ENCODE measurements at places on chromosomes 1 and 21.
A peak's percentile ranks its signal among the peaks of the same experiment; 100 is the strongest.

DNA sequence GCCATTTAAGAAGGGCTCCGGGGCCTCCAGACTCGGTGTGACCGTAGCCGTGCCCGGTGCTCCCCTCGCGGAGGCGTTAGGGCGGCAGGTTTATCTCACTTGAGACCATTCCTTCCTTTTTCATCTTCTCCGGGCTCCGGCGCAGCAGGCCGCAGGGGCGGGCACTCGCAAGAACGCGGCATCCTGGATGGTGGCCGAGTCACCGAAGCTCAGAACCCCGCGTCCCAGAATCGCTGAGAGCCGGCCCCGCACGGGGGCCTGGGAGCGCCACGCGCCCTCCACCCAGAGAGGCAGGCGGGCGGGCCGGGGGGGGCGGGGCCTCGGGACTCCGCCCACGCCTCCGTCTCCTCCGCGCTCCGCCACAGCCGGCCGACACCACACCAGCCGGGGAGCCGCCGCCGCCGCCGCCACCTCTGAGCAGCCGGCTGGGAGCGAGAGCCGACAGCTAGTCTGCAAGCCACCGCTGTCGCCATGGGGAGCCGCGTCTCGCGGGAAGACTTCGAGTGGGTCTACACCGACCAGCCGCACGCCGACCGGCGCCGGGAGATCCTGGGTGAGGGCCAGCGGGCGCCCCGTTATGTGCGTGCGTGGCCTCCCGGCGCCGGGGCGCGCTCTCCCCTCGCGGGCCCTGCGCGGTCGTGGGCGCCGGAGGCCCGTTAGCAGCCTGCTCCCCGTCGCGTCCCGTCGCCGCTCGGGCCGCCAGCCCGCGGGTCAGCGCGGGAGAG is at the start of gene DEGS1:
TSS of gene DEGS1 (plus strand) at position 375 of the 725 bp plus-strand sequence. CDS start at position 472, 97 bp downstream.
- peaks cover 7% of the 10 kb centered on the region for H3K27me3 ChIP-seq
- peak; percentile 82 for DNase-seq
- H3K4me3 ChIP-seq, result peak within 1 kb of the TSS; percentile 94
- H3K4me1 ChIP-seq, result peaks cover 38% of the 10 kb centered on the region

DNA sequence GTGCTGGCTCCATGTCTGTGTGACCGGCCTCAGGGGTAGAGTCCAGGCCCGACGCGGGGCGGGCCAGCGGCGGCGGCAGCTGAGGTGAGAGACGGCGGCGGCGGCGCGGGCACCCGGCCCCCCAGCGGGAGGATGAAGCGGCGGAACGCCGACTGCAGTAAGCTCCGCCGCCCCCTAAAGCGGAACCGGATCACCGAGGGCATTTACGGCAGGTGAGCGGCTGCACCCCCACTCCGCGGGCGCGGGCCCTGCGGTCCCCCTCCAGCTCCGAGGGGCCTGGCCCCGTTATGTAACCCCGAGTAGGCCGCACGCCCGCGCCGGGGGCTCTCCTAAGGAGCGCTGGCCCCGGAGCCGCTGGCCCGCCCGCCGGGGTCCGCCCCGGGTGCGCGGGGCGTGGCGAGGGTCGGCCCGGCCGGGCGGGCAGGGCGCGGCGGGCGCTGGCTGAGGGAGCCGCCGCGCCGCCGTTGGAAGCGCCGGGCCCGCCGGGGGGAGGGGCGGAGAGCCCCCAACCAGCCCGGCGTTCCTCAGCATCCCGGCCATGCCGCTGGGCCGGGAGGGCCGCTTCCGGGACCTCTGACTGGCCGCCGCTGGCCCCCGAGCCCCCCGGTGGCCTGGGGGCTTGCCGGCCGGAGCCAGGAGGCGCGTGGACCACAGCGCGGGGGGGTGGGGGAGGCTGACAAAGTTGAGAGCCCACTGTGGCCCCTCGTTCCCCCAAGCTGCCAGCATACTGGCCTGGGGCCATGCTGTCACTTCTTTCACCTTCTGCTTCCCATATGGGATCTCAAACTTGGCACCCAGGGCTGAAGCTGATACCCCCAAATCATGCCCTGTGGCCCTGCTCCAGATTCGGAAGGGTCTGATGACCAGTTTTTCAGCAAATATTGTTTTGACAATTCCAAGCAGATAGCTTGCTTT is 527 bp downstream of the MACO1 start:
- H3K4me1 ChIP-seq, result peaks cover 53% of the 10 kb centered on the region
- H3K27me3 ChIP-seq, result no peaks in the 10 kb centered on the region
- no peak for DNase-seq
- peaks cover 10% of the 10 kb centered on the region for H3K36me3 ChIP-seq

- H3K27me3 ChIP-seq, result no peaks in the 10 kb centered on the region
- H3K4me1 ChIP-seq, result peaks cover 61% of the 10 kb centered on the region
- H3K4me3 ChIP-seq, result peak overlapping the region; percentile 77
- H3K27ac ChIP-seq, result peak overlapping the region; percentile 88
Observed at GRCh38 chr21:34989337-34990151, 59.6 kb downstream of the RUNX1 start.

DNA sequence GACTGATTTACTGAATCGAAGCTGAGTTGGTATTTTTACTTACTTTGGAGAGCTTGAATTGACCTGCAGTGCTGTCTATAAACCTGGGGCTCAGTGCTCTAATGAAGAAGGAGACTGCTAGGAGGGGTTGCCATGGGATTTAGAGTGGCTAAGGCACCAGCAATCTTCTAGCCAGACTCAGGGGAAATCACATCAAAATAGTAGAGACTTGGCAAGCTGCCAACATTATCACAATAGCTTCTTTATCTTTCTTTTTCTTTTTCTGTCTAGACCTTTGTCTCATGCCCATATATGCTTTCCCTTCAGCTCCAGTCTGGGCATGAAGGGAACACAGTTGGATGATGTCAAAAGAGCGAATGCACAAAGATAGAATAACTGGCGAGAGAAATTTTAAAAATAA is 301.1 kb upstream of the DPYD start:
- no peak overlapping the region for H3K4me3 ChIP-seq
- H3K36me3 ChIP-seq, result no peaks in the 10 kb centered on the region
- no peak for DNase-seq

DNA sequence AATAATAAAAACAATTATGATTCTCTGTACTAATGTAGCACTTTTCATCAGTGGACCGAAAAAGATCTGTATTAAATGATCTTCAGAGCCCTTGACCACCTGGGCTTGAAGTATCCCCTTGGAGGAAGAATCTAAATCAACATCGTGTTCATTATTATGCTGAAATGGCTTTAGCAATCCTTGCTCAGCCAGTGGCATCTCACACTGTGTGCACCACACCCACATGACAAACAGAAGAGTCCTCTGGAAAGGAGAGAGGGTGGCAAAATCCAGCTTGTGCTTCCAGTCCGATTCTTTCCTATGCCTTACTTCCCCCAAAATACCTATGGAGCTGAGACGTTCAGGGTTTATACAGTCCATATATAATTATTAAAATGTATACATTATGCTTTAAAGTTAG is 318.5 kb upstream of the RUNX1 start:
- DNase-seq, result no peak
- H3K4me1 ChIP-seq, result no peaks in the 10 kb centered on the region
- peaks cover 3% of the 10 kb centered on the region for H3K36me3 ChIP-seq
- no peaks in the 10 kb centered on the region for H3K27me3 ChIP-seq
- no peak overlapping the region for H3K27ac ChIP-seq

- H3K36me3 ChIP-seq, result no peaks in the 10 kb centered on the region
- DNase-seq, result no peak
- H3K4me1 ChIP-seq, result no peaks in the 10 kb centered on the region
- H3K4me3 ChIP-seq, result no peak overlapping the region
- peaks cover 25% of the 10 kb centered on the region for H3K27me3 ChIP-seq
Observed at GRCh38 chr1:153478047-153478691, 17.7 kb upstream of the S100A7 start.

- H3K27me3 ChIP-seq, result peaks cover 2% of the 10 kb centered on the region
- H3K4me3 ChIP-seq, result no peak overlapping the region
- H3K27ac ChIP-seq, result no peak overlapping the region
- H3K36me3 ChIP-seq, result no peaks in the 10 kb centered on the region
- DNase-seq, result no peak
- H3K4me1 ChIP-seq, result no peaks in the 10 kb centered on the region
Observed at GRCh38 chr21:29834617-29835016, 105.2 kb downstream of the GRIK1 start.

DNA sequence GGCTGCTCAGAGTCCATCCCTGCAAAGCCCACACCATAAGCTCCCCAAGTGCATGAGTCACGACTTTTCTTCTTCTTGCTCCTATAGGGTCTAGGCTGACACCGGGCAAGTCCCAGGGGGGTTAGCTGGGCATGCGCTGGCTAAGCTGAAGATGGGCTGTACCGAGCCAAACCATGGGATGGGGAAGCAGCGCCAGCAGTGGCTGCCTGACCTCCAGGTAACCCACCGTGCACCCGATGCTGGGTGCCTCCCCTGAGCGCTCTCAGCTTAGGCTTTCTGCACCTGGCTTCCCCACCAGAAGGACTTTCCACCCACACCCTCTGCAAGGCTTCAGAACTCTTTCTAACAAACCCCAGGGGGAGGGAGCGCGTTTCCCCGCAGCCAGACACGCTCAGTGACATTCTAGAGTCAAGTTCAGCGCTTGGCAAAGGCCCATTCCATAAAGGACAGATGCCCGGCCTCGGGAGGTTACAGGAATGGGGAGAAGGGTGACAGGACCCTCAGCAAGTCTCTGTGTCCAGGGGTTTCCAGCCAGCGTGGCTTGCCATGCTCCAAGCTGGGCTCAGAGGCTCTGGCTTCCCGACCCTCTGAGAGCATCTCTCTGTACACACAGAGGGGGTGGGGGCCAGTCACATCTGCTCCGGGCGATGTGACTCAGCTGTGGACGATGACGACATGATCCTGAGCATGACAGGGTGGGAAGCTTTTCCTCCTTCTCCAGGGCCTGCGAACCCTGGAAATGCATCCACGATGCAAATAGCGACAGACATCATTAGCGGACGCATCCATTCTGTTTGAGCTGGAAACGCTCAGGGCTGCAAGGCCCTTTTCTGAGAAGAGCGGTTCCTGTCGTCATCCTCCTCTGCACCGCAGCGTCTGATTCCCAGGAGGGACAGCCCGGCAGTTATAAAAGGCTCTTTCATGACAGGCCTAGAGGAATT is 107.8 kb downstream of the SIK1 start:
- H3K27ac ChIP-seq, result no peak overlapping the region
- H3K4me1 ChIP-seq, result no peaks in the 10 kb centered on the region
- no peaks in the 10 kb centered on the region for H3K36me3 ChIP-seq
- H3K4me3 ChIP-seq, result no peak overlapping the region
- DNase-seq, result no peak

GRCh38 chr1:18662286-18662639 is 31.6 kb downstream of the PAX7 start:
- no peak overlapping the region for H3K4me3 ChIP-seq
- no peaks in the 10 kb centered on the region for H3K36me3 ChIP-seq
- H3K27me3 ChIP-seq, result peaks cover 6% of the 10 kb centered on the region
- no peak overlapping the region for H3K27ac ChIP-seq
- H3K4me1 ChIP-seq, result no peaks in the 10 kb centered on the region
- DNase-seq, result no peak

DNA sequence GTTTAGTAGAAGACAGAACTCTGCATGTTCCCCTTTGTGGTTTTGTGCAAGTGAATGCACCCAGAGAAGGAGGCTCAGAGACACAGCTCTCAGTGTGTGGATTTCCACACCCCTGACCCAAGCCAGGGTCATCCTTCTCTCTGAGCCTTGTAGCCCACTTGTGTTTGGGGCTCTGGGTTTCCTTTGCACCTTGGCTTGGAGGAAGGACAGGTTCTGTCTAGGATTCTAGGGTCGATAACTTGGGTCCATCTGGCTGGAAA is 27.2 kb downstream of the MYOG start:
- no peak for DNase-seq
- H3K27me3 ChIP-seq, result no peaks in the 10 kb centered on the region
- H3K27ac ChIP-seq, result no peak overlapping the region
- H3K4me3 ChIP-seq, result no peak overlapping the region
- peaks cover 6% of the 10 kb centered on the region for H3K36me3 ChIP-seq
- H3K4me1 ChIP-seq, result peaks cover 5% of the 10 kb centered on the region

DNA sequence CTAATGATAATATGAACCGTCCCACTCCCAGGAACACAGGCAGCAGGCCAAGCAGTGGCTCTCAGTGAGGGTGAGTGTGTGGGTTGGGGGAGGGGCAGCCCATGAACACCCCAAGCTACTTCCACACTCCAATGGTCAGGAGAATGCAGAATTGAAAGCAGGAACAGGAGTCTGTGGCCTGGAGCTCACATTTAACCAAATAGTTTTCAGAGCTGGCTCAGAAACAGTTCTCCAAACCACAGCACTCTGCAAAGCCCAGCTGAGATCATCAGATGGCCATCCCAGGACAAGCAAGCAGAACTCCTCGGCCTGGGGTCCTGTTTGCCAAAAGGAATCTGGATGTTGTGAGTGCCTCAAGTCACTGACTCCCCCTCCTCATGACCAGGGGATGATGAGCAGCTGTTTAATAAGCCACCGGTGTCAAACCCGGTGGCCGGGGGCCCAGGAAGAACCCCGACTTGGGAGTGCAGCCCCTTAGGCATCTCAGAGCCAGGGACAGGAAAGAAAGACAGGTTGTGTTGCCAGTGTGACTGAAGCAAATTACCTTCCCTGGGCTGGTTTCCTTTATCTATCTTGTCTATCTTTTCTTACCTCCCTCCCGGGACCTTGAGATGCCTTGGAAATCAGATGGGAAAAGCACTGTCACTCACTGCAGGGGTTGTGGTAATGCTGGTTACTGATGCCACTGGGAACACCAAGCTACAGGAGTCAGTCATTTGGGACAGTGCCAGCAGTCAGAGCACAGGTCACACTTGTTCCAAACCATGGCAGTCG is 20.4 kb downstream of the DEGS1 start:
- no peaks in the 10 kb centered on the region for H3K27me3 ChIP-seq
- H3K27ac ChIP-seq, result no peak overlapping the region
- H3K4me3 ChIP-seq, result no peak overlapping the region
- no peak for DNase-seq
- H3K4me1 ChIP-seq, result peaks cover 12% of the 10 kb centered on the region

DNA sequence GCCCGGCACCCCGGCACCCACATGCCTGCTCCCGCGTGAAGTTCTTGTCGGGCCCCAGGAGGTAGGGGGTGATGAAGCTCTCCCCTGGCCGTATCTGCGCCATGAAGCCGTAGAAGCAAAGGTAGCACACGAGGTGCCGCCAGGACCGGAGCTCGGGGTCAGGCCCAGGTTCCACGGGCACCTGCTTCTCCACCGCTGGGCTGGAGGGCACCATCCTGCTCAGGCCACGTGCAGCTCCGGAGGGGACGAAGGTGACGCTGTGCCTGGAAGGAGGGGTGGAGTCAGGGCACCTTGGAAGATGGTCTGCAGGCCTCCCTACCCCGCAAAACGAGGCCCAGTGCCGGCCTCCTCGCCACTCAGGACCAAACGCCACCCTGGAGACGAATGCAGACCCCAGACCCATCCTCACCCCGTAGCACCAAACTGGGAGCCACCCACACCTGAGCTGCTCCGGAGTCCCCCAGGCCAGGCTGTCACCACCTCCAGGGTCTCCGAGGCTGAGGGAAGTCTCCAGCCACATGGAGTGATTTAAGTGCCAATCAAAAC is 4.4 kb downstream of the SLC19A1 start:
- no peaks in the 10 kb centered on the region for H3K27me3 ChIP-seq
- no peak overlapping the region for H3K4me3 ChIP-seq
- H3K4me1 ChIP-seq, result peaks cover 9% of the 10 kb centered on the region
- H3K36me3 ChIP-seq, result peaks cover 3% of the 10 kb centered on the region
- no peak for DNase-seq

GRCh38 chr1:17414022-17414421 is 25.5 kb downstream of the RCC2 start:
- H3K4me3 ChIP-seq, result no peak overlapping the region
- peaks cover 6% of the 10 kb centered on the region for H3K4me1 ChIP-seq
- H3K27ac ChIP-seq, result no peak overlapping the region
- no peak for DNase-seq

GRCh38 chr1:177914603-177915002 is 55.3 kb downstream of the SEC16B start:
- no peak for DNase-seq
- no peaks in the 10 kb centered on the region for H3K4me1 ChIP-seq
- H3K27ac ChIP-seq, result no peak overlapping the region
- H3K4me3 ChIP-seq, result no peak overlapping the region
- H3K36me3 ChIP-seq, result no peaks in the 10 kb centered on the region

- H3K27ac ChIP-seq, result no peak overlapping the region
- no peaks in the 10 kb centered on the region for H3K27me3 ChIP-seq
- no peaks in the 10 kb centered on the region for H3K4me1 ChIP-seq
- no peak for DNase-seq
Observed at GRCh38 chr1:178341261-178341956, 155.4 kb downstream of the CLEC20A start.

All from T-helper 2 cell treated with Interferon-gamma antibody and Interleukin-4, amounts not matched to agents 5 μg/mL and 100 μg/mL, for 36 hours (primary cell).